CD4-positive, alpha-beta T cell treated with Interleukin-15 for 1 hour (primary cell): ENCODE measurements at places on chromosomes 16 and 17.

GRCh38 chr16:81532491-81533174 lies 88.0 kb downstream of the CMIP start:
- DNase-seq = no peak

DNA sequence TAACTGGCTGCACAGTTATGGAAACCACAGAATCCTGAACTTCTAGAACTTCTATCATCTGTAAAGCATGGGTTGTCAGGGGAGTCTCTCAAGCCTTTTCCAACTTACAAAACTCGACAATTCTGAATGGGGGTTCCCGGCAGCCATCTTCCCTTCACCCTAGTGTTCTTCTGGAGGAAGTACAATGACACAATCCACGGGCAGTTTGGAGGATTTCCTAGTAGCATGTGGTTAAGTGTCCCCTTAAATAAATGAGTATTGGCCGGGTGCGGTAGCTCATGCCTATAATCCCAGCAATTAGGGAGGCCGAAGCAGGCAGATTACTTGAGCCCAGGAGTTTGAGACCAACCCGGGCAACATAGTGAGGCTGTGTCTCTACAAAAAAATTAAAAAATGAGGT lies 2.1 kb downstream of the SLC16A6 start:
- DNase-seq = peak; percentile 58

DNA sequence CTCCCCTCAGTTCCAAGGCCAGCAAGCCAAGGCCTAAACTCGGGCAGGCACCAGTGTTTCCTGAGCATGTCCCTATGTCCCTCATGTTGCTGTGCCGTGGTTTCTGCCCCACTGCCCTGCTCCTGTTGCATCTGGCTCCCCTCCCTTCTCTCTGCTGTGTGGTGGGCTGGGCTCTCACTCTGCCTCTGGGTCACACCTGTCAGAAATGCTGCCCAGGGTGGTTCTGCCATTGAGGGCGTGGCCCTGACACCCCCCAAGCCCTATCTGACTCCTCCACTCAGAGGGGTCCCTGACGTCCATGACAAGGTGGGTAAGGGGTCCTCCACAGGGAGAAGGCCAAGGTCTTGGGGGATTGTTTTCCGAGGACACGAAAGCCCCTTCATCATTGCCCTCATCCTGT lies 9.2 kb upstream of the ITGA3 start:
- no peak for DNase-seq

GRCh38 chr17:37177254-37177870 lies 198.4 kb upstream of the C17orf78 start:
- DNase-seq = no peak

GRCh38 chr17:61412860-61413660 lies 13.4 kb downstream of the TBX2 start:
- DNase-seq = peak; percentile 15

GRCh38 chr16:17343028-17343427 lies 127.7 kb downstream of the XYLT1 start:
- peak; percentile 68 for DNase-seq

DNA sequence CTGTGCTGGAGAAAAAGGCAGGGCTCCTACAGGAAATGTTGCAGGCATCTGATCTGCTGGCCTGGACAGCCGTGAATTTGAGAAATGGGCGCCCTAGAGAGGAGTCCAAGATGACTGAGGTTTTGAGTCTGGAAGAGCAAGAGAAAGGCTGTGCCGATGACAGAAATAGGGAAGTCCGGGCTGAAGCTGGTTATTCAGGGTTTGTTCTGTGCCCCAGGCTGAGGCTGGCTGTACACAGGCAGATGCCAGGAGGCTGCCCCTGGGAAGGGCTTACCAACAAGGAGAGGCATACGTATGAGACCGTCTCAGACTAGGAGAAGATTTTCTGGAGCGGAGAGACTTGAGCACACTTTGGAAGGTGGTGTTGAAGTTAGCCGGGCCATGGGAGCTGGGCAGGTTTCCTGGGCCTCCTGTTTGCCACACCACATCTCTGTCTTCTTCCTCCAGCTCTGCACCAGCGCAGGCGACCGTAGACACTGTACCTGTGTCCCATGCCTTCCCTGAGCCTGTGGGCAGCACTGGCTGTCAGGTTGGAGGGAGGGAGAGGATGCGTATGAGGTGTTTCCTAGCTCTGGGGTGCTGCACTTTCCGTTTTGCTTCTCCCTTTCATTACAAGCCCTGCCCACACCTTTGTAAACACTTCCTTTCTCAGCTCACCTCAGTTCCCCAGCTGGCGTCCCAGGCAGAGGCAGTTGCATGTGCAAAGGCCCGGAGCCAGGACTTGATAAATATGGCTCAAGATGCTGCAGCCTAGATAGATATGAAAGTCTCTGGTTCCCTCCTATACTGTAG lies 80.8 kb downstream of the SPECC1 start:
- no peak for DNase-seq

- DNase-seq = no peak
These were observed 284.0 kb upstream of the PMFBP1 start for GRCh38 chr16:72455743-72456659.

DNA sequence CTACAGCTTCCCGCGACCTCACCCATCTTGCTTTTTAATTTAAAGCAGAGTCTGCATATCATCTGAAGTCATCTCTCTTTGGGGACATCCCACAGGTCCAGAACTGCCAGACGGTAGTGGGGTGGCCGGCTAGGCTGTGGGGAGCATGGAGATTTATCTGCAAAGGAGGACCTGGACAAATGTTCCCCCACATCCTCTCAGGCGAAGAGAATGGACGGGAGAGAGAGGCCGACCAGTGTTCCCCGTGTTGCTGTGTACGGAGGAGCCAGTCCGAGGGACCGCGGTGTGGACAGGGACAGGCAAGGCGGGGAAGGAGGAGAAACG lies 665 bp upstream of the MT1M start:
- no peak for DNase-seq

GRCh38 chr16:56912746-56913708 lies 18.9 kb upstream of the HERPUD1 start:
- DNase-seq = no peak

DNA sequence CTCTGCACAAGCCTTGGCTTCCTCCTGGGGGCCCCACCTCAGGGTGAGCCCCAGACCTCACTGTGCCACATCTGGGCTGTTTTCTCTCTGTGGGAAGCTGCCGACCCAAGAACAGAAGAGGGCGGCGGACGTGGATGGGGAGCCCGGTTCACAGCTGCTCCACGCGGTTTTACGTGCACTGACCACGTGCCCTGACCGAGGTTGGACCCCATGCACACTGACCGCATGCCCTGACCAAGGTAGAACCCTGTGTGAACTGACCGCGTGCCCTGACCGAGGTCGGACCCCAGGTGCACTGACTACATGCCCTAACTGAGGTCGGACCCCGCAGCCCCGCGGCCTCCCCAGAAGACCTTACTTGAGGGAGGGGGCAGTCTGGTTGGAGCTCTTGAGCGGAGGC lies 19.6 kb downstream of the CEP131 start:
- no peak for DNase-seq

DNA sequence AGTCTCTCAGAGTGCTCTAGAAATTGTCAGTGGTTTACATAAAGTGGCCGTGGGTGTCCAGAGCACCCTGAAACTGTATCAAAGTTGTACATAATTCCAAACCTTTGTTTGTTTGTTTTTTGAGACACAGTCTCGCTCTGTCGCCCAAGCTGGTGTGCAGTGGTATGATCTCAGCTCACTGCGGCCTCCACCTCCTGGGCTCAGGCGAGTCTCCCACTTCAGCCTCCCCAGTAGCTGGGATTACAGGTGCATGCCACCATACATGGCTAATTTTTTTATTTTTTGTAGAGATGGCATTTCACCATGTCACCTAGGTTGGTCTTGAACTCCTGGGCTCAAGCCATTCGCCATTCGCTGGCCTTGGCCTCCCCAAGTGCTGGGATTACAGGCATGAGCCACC lies 24.3 kb upstream of the ADGRG1 start:
- DNase-seq = no peak

GRCh38 chr17:80696964-80697363 lies 152.3 kb downstream of the RPTOR start:
- DNase-seq = no peak

GRCh38 chr16:87851141-87851587 lies 18.1 kb downstream of the SLC7A5 start:
- no peak for DNase-seq

- DNase-seq = no peak
These were observed 44.6 kb downstream of the CMTM4 start for GRCh38 chr16:66651965-66652364.

- DNase-seq = peak; percentile 23
These were observed 159.9 kb downstream of the ANKFN1 start for GRCh38 chr17:56313201-56313600.

DNA sequence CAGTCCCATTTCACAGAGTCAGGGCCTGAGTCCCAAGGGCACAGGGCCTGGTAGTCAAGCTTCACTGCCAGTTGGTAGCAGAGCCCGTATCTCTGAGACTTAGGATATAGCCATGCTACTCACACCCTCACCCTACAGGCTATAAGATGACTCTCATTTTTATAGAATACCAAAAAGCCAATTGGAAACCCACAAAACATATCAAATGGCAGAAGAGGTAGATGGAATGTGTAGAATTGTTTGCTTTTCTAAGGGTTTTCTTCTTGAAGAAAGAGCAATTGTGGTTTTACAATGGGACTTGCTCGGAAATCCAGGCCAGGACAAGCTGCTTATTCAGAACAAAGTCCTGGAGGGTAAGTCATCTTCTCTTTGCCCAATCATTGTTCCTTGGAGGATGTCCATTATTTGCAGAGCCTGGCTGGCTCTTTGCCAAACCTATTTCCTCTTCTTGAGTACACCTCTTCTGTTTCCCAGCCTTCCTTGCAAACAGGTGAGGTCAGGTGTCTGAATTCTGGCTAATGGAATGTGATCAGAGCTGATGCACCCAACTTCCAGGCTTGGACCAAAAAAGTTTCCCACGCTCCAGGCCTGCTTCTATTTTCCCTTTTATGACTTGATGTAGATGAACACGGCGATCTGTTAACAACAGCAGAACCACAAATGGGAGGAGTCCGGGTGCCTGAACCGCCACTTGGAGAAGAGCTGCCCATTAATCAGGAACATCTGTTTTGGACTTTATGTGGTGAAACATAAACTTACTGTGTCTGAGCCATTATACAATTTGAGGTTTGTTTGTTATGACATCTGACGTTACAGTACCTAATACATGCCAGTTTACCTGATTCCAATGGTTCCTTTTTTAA lies 16.9 kb upstream of the CCL22 start:
- no peak for DNase-seq

DNA sequence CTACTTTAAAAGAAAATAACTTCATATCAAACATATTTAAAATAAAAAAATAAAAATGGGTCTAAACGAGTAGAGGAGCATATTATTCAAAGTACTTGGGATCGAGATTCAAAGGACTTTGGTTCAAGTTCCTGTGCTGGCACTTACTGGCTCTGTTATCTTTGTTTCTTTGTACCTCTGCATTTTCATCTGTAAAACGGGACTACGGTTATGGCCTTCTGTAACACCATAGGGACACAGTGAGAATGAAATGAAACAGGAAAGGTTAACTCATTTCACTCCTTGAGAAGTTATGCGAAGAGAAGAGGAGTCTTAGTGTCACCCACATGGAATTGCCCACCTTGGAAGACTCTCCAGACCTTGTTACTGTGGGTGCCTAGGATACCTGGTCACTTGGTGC lies 379.1 kb upstream of the CCL2 start:
- no peak for DNase-seq

DNA sequence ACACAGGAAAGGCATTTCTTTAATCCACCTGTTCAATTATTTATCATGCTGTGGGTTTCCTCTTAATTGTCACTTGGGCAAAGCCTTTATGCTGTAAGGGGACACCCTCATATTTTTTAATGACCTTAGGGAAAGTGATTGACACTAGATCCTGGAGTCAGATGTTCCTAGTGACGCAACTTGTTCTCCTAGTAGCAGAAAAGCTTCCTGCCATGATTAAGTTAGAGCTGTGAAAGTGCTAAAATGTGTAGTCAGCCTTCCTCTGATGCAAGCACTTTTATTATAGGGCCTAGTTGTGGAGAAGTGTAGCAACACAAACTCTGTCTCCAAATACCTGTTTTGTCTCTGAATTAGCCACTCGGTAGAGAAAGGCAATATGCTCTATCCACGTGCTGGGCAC lies 12.3 kb downstream of the TMEM100 start:
- DNase-seq = no peak

GRCh38 chr16:87570938-87571867 lies 31.1 kb upstream of the JPH3 start:
- DNase-seq = no peak

DNA sequence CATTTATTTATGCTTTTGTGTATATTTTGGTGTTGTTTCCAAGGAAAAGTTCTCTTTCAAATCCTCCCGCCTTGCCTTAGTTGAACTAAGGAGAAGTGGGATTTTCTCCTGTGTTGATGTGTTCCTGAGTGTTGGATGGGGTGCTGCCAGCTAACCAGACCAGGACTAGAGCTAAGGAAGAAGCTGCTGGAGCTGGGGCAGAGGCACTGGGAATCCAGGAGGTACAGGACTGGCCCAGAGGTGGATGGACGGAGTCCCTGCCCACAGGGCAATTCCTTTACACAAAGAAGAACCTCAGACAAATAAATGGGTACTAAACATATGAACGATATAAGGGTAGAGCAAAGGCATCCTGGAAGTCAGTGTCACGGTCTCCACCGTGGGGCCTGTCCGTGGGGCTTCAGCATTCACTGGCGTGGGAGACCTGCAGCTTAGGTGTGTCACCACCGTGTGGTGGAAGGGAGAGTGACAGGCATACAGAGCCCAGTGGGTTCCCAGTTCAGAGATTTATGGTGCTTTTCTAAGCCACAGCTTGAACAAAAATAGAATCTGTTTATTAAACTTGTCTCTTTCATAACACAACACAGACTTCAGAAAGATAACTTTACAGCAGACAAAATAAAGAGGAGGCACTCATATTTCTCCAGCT lies 270.7 kb downstream of the NTN1 start:
- DNase-seq = no peak

- no peak for DNase-seq
These were observed 262.3 kb downstream of the KIF2B start for GRCh38 chr17:54085020-54085419.

DNA sequence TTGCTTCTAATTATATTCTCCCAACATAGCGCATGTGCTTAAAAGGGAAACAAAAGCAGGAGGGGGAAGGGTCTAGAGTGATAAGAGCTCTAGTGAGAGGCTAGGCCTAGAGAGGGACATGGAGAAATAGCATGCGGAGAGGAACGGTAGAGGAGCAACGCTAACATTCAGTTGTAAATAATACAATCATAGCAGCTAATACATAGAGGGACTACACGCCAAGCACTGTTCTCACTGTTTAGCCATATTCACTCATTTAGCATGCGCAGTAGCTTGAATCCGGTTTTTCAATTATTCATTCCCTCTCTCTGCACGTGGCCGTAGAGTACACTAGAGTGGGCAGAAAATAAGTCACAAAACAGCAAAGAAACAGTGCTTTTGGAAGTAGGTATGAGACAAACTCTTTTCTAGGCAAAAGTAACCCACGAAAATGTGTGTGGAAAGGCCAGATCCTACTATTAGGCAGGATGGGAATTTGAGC lies 1.7 kb upstream of the ALOX12 start:
- no peak for DNase-seq

- DNase-seq = no peak
These were observed 19.3 kb downstream of the ARHGAP23 start for GRCh38 chr17:38447502-38448085.
